ENCODE measurements at places on chromosomes 2 and 18. TPM values are rescaled to one million over a fixed set of nuclear protein-coding genes. Genes with fewer than 3 reads are reported as not detected.

The GAL3ST2 gene
- 0.18 TPM for total RNA-seq

The AFF3 gene
- 0.71 TPM for total RNA-seq

The SULT1C2 gene
- total RNA-seq = 0.83 TPM

The MAPRE2 gene
- total RNA-seq = 11.7 TPM

The XDH gene
- not detected for total RNA-seq

The C1QL2 gene
- total RNA-seq = not detected

The ITGA6 gene
- 5.7 TPM for total RNA-seq

The IL1RL1 gene
- total RNA-seq = 0.14 TPM

The SLC5A7 gene
- total RNA-seq = not detected

The MC4R gene
- total RNA-seq = not detected

The ARHGAP25 gene
- 0.14 TPM for total RNA-seq

Measured in smooth muscle cell of bladder (primary cell).